NCI-H524 treated with DMSO at 0.1 percent for 48 hours (cell line): ENCODE measurements at places on chromosomes 11 and 22.

- no peak for DNase-seq
Observed at GRCh38 chr11:73130181-73130580, 11.9 kb downstream of the FCHSD2 start.

- no peak for DNase-seq
Observed at GRCh38 chr22:44147821-44148574, 32.7 kb upstream of the PARVG start.

GRCh38 chr11:72776844-72777754 lies 16.7 kb downstream of the STARD10 start:
- DNase-seq = no peak

DNA sequence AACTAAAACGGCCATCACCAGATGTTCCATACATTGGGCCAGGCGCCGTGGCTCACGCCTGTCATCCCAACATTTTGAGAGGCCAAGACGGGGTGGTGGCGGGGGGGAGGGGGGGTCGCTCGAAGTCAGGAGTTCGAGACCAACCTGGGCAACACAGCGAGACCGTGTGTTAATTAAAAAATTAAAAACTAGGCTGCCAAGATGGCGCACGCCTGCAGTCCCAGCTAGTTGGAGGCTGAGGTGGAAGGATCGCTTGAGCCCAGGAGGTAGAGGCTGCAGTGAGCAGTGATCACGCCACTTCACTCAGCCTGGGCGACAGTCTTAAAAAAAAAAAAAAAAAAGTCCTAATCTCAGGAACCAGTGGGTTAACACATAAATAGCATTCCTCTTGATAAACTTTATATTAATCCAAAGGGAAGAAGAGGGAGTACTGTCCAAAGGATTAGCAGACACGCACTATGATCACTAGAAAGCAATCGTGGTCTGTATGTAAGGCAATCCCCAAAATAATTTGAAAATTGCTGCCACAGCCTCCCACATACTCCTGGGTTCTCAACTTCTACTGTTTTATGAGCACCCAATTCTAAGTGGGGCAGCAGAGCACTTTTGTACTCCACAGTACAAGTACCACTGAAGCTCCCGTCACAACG lies 604 bp downstream of the PUS3 start:
- no peak for DNase-seq
